HuH-7.5 (cell line): ENCODE measurements at places on chromosomes 3 and 15.

GRCh38 chr15:71712182-71712581 is 98.2 kb upstream of the NR2E3 start:
- no peak for DNase-seq

- no peak for DNase-seq
Observed at GRCh38 chr3:88031642-88032077, 27.1 kb downstream of the CGGBP1 start.

DNA sequence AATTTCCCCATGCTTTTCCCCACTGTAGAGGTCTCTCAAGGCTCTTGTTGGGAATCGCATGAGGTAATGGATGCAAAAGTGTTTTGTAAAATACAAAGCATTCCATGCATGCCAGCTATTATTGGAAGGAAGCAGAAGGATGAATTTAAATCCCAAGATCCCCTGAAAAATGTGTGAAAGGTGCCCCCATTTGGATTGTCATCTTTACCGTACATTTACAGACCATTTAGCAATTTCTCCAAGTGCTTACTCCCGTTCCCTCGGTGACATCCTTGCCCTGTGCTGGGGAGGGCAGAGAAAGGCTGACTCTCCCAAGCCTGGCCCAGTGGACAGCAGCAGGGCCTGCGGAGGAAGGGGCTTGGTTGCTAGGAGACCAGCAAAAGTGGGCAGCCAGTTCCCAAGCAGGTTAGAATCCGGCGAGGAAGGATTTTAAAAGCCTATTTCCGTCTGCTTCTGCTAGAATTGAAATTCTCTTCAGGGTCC is 31.1 kb upstream of the NEO1 start:
- DNase-seq: no peak

DNA sequence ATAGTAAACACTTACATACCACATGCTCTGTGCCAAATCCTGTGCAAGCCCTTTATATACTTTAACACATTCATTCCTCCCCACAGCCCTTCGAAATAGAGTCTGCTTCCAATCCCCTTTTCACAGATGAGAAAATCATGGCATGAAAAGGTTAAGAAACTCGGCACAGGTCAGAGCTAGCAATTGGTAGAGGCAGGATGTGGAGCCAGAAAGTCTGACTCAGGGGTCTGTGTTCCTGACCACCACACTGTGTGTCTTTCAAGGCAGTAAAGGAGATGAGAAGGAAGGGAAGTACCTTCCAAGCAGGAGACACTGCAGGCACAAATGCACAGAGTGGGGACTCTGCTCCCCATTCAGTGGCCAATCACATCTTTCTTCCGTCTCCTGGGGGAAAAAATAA is 61.1 kb downstream of the SCN11A start:
- no peak for DNase-seq

DNA sequence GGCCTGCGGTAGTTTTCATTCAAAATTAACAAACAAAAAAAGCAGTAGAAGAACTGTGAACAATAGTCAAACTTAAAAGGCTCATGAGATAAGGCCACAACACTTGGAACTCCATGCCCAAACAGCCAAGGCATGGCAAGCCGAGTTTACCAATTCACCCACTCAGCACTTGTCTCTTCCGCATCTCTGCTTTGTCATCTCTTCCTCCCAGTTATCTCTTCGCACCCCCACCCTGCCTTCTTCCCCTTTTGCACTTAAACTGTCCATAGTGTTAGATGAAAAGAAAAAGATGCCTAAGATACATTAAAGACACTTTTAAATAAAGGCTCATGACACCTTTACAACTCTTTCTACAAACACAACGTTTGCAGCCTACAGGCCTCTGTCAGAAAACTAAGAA is 11.1 kb downstream of the TLE3 start:
- no peak for DNase-seq

DNA sequence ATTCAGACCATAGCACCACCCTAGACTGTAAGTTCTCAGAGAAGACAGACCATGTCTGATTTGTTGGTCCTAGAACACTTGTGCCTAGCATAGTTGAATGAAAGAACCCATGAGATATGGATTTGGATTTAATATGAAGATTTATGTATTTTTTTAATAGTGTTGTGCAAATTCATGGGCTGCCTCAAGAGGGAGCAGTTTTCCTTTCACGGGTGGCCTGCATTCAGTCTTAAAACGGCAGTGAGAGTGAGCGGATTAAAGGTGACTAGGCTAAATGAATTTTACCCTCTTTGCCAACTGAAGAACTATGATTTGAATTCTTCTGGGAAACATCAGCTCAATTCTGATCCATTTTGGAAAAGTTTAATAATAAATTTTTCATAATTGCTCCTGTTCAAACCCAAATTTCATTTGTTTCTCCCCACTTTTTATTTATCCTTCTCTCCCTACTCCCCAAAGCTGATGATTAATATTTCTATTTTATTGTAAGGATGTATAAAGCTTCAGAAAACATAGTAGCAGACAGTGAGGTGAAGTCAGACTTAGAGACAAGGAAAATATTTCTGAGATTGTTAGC is 67.3 kb downstream of the MORC1 start:
- no peak for DNase-seq

DNA sequence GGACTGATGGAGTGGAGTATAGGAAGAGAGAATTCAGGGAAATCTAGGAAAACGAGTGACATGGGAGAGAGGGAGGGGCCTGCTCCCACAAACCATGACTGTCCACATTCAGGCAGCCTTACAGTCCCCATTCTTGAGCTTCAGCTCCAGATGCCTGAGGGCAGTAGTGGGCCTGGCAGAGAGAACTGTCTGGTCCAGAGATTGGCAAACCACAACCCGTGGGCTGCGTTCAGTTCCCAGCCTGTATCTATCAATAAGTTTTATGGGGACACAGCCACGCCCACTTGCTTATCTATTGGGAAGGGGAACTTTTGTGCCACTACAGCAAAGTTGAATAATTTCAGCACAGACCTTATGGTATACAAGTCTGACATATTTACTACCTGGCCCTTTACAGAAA is 63.8 kb downstream of the SLCO2A1 start:
- no peak for DNase-seq
